Bronchial epithelial cell (primary cell): ENCODE measurements at places on chromosomes 3 and 15. TPM values are rescaled to one million over a fixed set of nuclear protein-coding genes. Genes with fewer than 3 reads are reported as not detected.

GRCh38 chr15:67585681-67586080 is 43.2 kb downstream of the MAP2K5 start:
- no peak for DNase-seq

GRCh38 chr3:115922681-115923347 is 299.5 kb downstream of the GAP43 start:
- DNase-seq = peak; percentile 44

DNA sequence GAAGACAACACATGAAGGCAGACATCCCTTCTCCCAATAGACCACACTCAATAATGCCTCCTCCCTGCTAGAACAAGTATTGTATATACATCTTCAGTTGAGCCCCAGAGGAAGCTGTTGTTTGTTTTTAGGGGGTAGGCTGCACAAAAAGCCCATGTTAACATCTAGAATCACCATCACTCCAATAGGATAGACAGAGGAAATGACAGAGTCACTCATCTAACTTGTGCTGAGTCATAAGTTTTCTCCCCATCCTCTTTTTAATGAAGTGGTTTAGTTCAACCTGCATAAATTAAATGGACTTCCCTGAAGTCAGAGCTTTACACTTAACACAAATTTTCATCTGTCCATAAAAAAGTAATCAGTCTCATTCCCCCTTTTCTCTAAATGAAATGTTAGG is 122.9 kb upstream of the SPATA12 start:
- no peak for DNase-seq

DNA sequence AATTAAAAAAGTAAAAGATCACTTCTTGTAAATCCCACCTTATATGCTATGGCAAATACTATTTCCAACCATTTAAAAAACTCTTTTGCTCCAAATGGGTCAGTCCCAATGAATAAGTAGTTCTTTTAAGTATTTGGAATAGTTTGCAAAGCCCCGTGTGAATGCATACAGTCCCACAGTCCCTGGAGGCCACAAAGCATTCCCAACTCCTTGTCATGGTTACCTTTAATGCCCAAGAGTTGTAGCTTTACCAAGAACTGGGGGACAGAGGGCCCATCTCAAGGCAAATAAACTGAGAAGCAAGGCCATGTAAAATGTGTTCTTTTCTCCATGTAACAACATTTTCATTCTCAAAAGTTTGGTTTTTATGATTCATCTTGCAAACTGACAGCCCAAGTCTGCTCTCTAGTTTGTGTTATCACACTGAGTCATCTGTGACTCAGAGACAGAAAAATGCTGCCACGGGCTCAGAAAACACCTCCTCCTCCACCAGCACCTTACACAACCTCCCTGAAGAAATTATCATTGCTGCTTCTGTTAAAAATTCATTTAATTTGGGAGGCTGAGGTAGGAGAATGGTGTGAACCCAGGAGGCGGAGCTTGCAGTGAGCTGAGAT is 336.2 kb downstream of the ERC2 start:
- DNase-seq = peak; percentile 97

DNA sequence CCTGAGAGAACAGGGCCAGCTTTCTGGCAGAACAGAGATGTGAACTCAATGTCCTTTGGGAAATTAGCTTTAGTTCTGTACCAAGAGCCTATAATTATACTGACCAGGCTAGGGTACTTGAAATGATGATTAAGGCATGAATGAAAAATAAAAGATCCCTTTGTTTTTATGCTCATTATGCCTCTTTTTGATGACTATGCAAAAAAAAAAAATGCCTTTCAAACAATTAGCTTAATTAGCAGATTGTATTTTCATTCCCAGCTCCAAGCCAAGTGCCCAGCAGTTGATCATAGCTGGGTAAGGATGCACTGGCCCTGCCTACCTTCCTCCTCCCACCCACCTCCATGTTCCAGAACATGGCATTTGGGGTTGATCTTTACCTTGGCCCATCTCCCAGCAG is 56.8 kb downstream of the LYZL4 start:
- DNase-seq = no peak

- no peak for DNase-seq
These were observed 2.9 kb downstream of the NRROS start for GRCh38 chr3:196642434-196642833.

DNA sequence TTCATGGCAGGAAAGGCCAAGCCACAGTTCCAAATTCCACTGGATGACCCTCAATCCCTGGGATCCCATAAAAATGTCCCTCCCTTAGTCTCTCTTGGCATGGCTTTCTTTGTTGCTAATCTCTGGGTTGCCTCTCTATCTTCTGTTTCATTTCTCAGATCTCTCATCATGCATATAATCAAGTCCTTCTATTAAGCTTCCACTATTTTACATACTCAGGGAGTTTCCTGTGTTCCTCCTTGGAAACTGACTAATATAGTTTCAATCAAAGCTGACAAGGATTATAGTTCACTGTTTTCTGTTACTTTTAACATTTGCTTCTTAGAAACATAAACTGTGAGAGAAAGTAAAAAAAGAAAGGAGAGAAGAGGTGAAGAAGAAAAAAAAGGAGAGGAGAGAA is 113.8 kb upstream of the COL8A1 start:
- DNase-seq = no peak

DNA sequence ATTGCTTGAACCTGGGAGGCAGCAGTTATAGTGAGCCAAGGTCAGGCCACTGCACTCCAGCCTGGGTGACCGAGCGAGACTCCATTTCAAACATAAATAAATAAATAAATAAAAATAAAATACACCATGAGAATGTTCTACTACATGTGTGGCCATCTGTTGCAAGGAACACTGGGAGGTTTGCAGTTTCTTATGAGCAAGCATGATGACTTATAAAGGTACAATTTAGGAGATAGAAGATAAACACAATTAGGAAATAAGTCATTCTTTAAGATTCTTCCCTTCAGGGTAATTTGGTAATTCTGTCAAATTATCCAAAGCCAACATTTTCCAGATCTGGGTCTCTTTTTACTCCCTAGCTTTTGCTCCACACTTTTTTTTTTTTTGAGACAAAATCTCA is 13.4 kb downstream of the HTR3C start:
- DNase-seq = no peak

DNA sequence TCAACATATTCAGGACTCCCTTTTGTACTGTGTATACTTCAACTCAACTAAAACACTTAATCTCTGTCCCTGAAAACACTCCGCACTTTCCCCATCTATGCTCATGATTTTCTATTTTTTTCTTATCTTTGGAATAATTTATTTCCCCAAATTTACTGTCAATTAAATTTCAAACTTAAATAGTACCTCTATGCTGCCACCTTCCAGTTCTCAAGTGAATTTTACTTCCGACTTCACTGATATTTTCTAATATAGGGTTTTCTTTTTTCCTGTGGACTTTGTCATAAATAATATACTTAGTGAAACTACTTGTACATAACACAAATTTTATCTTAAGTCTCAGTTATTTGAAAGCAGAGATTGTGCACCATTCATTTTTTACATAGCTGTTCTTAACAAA is 1303.3 kb downstream of the OTOL1 start:
- no peak for DNase-seq

- DNase-seq = no peak
These were observed 328.5 kb downstream of the RBMS3 start for GRCh38 chr3:29609328-29609811.

DNA sequence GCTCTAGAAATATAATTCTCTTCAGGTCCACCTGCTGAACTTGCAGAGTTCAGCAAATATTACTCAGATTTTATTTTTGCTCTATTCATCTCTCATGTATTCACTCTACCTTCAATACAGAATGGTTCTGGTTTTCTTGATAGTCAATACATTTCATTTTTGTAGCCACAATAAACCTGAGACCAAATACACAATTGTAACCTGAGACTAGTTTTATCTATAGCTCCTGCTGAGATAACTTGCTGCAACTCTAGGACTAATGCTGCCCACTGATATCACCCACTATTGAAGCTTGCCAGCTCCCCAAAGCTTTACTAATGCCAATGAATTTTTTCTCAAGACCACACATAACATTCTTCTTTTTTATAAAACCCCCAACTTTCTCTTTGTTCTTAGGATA is 229.3 kb downstream of the NSUN3 start:
- DNase-seq = no peak

DNA sequence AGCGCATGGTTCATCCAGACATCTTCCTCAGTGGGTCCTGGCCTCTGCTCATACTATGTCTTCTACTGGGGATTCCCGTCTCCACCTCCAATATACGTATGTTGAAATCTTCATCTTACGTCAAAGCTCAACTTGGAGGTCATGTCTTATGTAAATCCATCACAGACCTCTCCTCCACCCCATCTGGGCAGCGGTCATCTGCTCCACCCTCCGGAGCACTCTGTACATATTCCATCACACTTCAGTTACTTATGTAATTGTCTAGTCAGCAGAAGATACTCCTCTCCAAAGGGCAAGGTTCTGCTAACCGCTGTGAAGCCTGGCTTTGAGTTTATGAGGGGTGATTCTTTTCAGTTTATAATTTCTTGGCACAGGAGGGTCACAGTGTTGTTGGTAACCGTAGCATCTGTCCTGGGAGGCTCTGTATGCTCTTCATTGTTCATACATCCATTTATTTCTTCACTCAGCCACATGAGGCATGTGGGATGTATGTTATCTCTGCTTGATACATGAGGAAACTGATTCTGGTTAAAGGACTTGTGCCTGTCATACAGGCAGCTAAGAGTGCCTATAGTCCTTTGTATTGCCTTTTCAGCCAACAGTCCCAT is 22.1 kb downstream of the MAP2K1 start:
- DNase-seq = no peak

FAM174B gene
- 0.53 and 4.6 TPM in 2 replicates for total RNA-seq

GASK1A gene
- total RNA-seq = 0.77 and 1.1 TPM in 2 replicates

RTP4 gene
- total RNA-seq = under 0.01 and 0.13 TPM in 2 replicates

GOLGA6A gene
- total RNA-seq = 0.13 TPM in 1 of 2 replicates, not detected in the other
